ENCODE measurements at places on chromosomes 2 and 18.

DNA sequence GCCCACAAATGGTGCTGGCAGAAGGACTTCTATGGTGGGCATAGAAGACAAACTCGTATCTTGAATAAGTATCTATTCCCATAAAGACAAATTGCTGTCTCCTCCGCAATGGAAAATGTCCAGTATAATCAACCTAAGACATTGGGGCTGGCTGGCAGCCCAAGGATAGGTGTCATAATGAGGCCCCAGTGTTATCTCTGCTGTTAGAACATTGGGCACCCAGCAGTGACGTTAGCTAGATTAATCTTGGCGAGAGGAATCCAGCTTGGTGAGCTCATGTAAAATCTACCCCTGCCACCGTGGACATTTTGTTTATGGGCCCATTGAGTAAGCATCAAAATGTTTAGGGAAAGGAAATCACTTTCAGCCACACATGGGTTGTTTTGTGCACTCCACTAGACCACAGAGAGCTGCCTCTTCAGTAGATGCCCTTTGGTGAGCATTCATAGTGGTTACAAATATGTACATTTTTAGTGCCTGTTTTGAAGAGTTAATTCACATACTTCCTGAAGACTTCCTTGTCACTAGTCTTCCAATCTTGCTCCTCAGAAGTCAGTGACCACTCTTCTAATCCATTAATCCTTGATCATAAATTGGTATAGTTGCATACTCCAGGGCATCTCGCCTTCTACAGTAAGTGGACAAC, 48.2 kb upstream of the KDM3A start:
- no peak for DNase-seq

GRCh38 chr2:61550375-61551209, 12.4 kb upstream of the XPO1 start:
- DNase-seq, result no peak

- no peak for DNase-seq
Observed at GRCh38 chr2:26710145-26710544, 17.6 kb downstream of the KCNK3 start.

DNA sequence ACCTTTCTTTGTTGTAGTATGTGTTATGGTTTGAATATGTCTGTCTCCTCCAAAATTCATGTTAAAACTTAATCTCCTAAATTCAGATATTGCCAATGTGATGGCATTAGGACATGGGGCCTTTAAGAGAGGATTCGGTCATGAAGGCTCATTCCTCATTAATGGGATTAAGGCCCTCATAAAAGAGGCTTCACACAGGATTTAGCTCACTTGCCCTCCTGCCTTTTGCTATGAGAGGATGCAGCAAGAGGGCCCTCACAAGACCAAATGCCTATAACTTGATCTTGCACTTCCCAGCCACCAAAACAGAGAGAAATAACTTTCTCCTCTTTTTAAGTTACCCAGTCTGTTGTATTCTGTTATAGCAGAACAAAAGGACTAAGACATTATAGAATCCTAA, 19.7 kb downstream of the ZBTB14 start:
- DNase-seq, result no peak

- DNase-seq, result no peak
Observed at GRCh38 chr2:215171151-215171550, 32.7 kb upstream of the ABCA12 start.

DNA sequence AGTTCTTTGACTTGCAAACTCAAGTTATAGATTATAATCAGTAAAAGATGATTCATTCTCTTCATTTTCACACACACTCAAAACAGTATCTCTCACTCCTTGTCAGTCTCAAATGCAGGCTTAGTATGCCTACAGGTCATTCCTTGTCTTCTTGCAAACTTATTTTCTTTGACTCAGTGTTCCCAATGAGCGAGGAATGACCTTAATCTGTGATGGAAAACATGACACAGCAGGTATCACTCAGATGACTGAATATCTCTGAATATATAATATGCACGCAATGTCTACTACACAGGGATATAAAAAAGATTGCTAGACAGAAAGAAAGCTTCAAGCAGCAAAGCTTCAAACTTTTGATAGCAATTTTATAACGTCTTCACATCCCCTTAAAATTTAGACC, 127.8 kb upstream of the RGPD4 start:
- DNase-seq, result no peak

GRCh38 chr2:20698916-20699613, 32.1 kb downstream of the GDF7 start:
- DNase-seq, result no peak

DNA sequence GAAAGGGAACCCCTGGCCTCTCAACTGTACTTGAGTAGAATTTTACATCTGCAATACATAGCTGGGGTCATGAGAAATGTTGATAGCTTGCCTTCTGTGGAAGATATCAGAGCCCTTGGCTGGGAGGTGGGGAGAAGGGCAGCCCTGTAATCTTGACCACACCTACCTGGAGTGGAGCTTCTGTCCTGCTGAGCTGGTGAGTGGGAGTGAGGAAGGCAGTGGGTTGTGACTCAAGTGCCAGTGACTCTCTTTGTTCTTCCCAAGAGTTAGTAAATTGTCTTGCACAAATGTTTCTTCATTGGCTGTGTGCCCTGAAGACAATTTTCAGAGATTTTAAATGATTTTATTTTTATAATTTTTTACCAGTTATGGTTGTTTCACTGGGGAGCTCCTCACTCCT, 277.3 kb downstream of the MBD5 start:
- no peak for DNase-seq

DNA sequence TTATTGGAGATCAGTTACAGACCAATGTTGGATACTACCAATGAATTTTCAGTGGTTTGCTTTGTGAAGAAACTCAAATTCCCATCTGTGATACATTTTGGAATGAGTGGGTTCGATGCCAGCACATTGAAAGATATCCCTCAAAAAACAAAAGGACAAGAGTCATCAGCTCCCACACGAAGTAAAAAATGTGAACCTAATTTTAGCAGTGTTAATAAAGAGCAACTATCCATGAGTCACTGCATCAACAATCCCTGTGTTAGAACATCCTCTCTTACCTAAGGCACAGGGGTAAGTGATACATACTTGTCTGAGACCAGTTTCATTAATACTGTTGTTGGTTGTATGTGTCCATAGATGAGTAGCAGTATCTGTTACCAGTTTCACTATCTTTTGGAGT, 551.8 kb upstream of the SOX11 start:
- DNase-seq, result no peak

GRCh38 chr2:203659331-203660049, 46.9 kb upstream of the CD28 start:
- no peak for DNase-seq

DNA sequence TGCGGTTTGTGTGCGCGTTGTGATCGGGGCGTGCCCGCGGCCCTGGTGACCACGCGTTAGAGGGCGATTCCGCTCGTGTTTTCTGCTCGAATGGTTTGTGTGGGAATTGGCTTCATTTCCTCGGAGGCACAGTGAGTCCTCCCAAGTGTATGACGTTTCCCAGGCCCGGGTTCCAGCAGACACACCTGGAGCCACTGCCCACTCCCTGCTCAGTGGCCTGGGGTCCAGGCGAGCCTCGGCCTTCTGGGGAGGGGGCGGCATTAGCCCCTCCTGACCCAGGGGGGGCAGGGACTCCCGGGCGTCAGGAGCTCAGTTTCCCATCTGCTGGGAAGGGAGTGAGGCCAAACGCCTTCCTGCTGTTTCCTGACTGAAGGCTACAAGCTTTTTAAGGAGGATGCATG, 92.1 kb downstream of the NFATC1 start:
- no peak for DNase-seq

DNA sequence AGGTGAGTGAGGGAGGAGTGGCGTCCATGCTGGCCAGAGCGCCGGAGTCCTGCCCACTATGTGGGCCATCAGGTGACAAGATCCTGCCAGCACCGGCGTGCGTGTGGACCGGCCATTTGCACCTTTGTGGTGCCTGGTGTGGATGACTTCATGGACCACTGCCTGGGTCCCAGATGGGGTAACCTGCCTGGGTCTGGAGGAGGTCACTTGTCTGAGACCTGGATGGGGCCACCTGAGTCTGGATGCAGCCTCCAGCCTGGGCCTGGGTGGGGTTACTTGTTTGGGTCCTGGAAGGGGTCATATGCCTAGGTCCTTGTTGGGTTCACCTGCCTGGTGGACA, 299.6 kb downstream of the NDUFA10 start:
- no peak for DNase-seq
